AG09319 (cell line): ENCODE measurements at places on chromosomes 11 and 22.

DNA sequence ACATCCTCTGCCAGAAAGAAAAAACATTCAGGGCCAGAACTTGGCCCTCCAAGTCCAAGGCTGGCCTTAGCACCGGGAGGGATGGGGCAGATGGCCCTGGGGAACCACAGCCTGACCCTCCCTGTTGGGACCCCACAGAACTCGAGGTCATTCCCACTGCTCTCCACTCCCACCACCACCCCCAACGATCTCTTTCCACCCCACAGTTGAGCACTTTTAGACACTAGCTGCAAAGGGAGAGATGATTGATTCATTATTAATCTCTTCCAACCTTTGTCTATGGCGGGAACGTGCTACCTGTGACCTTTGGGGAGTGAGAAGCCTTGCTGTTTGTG lies 869.7 kb downstream of the BRD1 start:
- DNase-seq = no peak

- DNase-seq = peak; percentile 97
Observed at GRCh38 chr22:18156878-18157713, 7.1 kb downstream of the USP18 start.

- DNase-seq = no peak
Observed at GRCh38 chr22:40408718-40409612, 38.6 kb downstream of the SGSM3 start.

GRCh38 chr22:23786261-23786710 lies 480 bp upstream of the SMARCB1 start:
- DNase-seq = no peak

- DNase-seq = no peak
Observed at GRCh38 chr11:96356848-96357247, 13.9 kb upstream of the MAML2 start.

- no peak for DNase-seq
Observed at GRCh38 chr11:123796226-123796625, 9.9 kb downstream of the OR6M1 start.

GRCh38 chr11:11629368-11629767 lies 7.6 kb upstream of the GALNT18 start:
- DNase-seq = no peak

DNA sequence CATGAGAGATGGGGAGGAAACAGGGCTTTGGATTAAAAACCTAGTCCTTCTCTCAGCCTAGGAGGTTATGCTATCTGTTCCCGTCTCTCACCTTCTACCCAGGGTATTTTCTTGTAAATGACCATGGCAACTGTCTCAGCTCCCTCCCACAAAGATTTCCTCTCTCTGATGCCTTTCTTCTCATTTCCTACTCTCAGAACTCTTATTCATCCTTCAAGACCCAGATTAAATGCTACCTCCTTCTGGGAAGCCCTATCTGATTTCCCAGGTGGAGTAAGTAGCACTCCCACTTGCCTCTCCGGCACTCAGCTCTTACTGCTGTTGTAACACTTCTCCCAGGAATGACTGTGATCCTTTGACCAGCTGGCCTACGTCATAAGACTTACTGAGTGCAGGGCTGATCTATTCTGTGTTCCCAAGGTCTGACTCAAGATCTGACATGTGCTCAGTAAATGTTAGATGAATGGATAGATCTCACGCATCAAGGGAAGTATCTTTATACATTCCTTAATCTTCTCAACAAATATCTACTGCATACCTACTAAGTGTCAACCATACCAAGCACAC lies 175.0 kb downstream of the TENM4 start:
- no peak for DNase-seq

- DNase-seq = no peak
Observed at GRCh38 chr22:31926024-31926423, 18.3 kb upstream of the YWHAH start.

GRCh38 chr22:38465673-38466490 lies 2.0 kb upstream of the KDELR3 start:
- DNase-seq = no peak

GRCh38 chr22:36325154-36326031 lies 62.4 kb downstream of the MYH9 start:
- peak; percentile 88 for DNase-seq

DNA sequence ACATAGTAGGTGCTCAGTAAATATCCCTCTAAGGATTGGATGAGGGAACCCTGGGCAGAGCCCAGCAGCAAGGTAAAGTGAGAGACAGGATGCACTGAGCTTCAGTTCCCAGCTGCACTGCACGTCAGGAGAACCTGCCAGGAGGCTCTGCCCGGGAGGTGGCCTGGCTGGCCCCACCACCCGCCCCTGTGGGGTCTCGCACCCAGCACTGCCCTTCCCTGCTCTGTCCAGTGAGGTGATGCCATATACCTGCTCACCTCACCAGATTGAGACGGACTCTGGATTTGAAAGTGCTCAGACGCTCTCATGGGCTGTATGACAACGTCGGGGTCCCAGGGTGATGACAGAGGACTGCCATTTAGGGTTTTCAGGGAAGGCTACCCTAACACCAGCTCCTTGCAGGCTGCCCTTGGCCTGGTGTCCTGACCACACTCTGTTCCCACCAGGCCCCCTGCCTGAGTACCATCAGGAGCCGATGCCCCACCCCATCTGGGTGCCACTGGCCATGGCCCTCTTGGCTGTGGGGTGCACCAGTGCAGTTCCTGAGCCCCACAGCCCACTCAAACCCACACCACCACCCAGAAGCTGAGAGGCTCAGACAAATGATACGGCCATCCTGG lies 61.7 kb upstream of the FGF3 start:
- no peak for DNase-seq

- DNase-seq = peak; percentile 47
Observed at GRCh38 chr11:87007963-87008362, 29.8 kb upstream of the TMEM135 start.

- no peak for DNase-seq
Observed at GRCh38 chr11:12905435-12905834, 103.7 kb upstream of the RASSF10 start.

GRCh38 chr11:35143297-35144135 lies 4.5 kb downstream of the CD44 start:
- no peak for DNase-seq

GRCh38 chr22:35921777-35922176 lies 106.8 kb downstream of the RBFOX2 start:
- DNase-seq = peak; percentile 78

- no peak for DNase-seq
Observed at GRCh38 chr11:77299528-77299993, 1.9 kb downstream of the GDPD4 start.

DNA sequence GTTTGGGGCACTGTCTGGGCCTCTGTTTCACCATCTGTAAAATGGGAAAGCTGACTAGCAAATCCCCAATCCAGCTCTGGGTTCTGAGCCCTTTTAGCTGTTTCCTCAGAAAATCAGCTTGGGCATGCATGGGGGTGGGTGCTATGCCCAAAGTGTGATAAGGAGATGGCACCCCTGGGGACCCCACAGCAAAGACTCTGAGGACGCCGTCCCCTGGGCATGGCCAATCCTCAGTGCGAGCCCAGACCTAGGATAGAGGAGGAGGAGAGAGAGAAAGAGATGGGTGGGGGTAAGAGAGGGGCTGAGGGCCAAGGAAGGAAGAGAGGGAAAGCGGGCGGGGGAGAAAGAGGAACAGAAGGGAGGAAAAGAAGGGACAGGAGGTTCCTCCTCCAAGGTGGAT lies 31.8 kb downstream of the TPBGL start:
- no peak for DNase-seq

DNA sequence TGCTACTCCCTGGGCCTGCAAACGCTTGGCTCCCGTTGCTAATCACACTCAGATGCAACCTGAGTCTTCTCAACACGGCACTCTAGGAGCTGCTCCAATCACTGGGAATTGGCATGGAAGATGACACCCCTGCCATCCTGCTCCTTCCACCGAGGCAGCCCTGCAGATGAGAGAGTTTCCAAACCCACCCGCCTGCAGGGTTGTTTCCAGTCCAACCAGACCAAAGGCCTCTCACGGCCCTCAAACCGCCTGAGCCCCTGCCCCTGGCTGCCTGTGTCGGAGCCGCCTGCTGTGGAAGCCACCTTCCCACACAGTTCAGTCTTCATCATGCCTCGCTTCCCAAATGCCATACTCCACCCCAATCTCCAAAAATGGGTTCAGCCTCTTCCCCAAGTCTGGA lies 36.8 kb upstream of the TP53I11 start:
- DNase-seq = no peak

GRCh38 chr11:61106894-61107470 lies 4.7 kb downstream of the CD5 start:
- no peak for DNase-seq

DNA sequence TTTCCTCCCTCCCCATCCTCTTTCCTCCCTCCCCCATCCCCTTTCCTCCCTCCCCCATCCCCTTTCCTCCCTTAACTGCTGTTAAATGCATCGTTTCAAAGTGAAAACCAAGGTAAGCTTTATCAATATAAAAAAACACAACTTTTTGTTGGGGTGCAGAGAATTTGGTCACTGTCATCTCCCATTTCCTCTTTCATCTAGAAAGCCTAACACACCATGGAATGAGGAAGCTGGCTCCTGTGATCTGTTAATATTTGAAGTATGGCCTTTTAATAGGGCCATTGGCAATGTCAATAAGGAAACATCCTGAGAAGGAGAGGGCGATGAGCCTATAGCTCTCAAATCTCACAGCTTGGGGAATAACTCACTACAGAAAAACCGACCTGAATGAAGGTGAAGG lies 7.0 kb downstream of the EXPH5 start:
- DNase-seq = no peak

DNA sequence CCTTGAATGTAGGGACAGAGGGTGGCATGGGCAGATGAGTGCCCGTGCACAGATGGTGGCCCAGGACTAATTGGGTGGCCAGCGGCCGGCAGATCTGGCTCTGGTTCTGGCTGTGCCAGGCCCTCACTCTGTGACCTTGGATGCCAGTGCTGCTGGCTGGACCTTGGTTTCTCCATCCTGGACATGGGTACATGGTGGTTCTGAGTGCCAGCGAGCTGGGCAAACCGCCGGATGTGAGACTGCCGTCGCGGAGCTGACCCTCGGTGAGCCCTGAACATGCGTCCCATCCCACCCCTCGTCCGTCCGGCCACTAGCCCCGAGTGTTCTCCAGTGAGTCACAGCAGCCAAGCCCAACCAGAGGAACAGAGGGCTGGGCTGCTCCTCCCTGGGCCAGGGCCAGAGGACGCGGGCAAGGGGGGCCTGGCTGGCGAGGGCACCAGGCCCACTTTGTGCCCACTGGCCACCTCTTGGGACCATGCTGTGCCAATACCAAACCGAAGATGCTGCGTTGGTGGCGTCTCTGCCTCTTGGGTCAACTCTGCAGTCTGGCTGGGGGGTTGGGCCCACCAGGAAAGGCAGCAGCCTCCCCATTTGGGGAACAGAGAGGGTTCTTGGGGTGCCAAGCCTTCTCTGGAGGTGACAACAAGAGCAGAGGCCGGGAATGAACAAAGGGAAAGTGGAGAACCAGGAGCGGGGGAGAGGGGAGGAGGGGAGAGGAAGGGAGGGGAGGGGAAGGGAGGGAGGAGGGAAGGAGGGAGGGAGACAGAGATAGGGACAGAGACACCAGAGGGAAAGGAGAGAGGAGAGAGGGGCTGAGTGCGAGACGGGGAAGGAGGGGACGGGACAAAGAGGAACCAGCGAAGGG lies 10.7 kb downstream of the LSP1 start:
- DNase-seq = peak; percentile 68

- no peak for DNase-seq
Observed at GRCh38 chr11:13927481-13927880, 35.0 kb upstream of the SPON1 start.

DNA sequence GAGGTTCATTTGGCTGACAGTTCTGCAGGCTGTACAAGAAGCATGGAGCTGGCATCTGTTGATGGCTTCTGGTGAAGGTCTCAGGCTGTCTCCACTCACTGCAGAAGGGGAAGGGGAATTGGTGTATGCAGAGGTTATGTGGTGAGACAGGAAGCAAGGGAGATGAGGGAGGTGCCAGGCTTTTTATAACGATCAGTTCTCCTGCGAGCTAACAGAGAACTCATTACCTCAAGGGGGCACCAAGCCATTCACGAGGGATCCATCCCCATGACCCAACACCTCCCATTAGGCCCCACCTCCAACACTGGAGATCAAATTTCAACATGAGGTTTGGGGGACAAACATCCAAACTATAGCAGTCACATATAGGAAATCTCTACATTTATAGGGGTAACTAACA lies 38.7 kb upstream of the E2F8 start:
- no peak for DNase-seq

DNA sequence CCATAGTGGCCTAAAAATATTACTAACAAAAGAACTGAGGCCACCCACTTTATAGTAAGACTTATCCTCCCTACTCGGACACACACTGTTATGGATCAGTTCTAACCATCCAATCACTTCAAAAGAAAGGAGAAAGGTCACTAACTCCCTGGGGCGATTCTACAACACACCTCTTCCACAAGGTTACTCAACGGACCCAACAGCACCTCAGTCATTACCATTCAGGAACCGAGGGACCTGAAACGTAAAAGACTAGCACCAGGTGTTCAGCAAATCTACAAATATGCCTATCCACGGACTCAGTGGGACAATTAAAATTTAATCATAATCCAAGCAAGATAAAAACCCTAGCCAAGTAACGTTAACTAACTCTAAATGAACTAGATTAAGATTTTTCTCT lies 1.6 kb downstream of the HNRNPUL2 start:
- no peak for DNase-seq

DNA sequence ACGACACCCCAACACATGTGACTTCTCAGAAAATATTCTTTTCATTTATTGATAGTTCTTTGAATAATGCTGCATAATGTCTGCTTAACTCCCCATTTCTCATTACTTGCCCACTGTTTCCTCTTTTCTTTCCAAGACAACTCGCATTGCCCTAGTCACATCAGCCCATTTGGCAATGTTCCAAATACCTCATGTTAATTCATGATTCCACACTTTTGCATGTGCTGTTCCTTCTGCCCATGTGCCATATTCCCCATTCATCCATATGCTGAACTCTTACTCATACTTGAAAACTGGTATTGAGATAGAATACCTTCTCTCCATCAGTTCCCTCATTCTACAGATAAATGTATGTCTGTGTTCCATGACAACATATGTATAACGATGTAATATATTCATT lies 993.7 kb downstream of the OPCML start:
- DNase-seq = no peak

GRCh38 chr11:61814247-61814957 lies 2.4 kb downstream of the FADS1 start:
- DNase-seq = no peak

- DNase-seq = no peak
Observed at GRCh38 chr22:24414984-24415945, 12.1 kb upstream of the ADORA2A start.

DNA sequence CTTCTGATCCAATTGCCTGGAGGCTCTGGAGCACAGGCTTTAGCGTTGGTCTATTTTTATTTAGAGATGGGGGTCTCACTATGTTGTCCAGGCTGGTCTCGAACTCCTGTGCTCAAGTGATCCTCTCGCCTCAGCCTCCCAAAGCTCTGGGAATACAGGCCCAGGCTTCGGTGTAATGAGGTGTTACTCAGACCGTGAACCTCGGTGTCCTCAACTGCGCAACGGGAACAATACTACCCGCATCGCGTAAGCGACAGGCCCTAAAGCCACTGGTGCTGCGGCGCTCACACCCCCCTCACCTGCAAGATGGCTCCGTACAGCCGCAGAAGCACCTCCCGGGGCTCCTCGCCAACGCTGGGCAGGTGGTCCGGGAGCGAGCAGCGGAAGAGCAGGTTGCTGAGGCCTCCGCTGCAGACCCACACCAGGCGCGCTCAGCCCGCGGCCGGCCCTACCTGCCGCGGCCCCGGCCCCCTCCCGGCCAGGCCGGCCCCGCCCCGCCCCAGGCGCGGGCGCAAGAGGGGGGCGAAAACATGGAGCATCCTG lies 628 bp downstream of the CHKB start:
- DNase-seq = no peak
